NT2/D1 (cell line): ENCODE measurements at places on chromosomes 2 and 18.
A peak's percentile ranks its signal among the peaks of the same experiment; 100 is the strongest.

DNA sequence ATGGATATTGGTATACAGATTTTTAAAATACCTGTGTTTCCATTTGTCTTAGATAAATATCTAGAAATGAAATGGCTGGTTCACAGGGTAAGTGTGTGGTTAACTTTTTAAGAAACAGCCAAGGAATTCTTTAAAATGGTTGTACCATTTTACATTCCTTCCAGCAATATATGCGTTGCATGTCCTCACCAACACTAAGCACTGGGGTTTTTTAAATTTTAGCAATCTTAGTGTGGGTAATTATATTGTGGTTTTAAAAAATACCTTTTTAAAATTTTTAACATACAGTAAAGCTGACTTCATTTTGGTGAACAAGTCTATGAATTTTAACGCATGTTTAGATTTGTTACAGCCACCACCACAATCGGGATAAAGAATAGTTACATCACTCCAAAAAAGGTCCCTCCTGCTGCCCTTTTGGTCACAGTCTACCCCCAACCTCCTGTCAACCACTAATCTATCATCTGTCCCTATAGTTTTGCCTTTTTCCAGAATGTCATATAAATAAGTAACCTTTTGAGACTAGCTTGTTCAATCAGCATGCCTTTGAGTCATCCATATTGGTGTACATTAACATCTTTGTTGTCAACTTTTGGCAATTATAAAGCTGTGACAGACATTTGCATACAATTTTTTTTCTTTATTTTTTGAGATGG, 128.1 kb upstream of the MSTN start:
- DNase-seq: no peak

- DNase-seq: peak; percentile 88
Observed at GRCh38 chr2:202064171-202064880, 8.7 kb upstream of the KIAA2012 start.

GRCh38 chr2:24265212-24265611, 90.4 kb downstream of the FAM228A start:
- no peak for DNase-seq

DNA sequence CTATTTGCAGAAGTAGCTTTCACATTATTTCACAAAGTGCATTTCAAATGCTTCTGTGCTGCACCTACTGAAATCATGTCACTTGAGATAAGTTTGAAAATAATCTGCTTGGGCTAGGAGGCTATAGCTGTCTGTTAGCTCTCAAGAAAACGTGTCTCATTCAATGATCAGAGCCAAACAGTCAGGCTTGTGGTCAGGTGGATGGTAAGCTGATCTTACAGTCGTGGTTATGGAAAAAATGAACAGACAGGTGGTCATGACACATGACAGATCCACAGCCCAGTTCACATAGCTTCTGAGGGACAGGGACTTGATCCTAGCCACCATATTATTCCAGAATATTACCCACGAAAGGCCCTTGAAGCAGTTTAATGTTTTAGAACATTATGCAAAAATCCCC, 26.5 kb upstream of the RFX8 start:
- DNase-seq: no peak

- DNase-seq: no peak
Observed at GRCh38 chr2:169965495-169965894, 138.2 kb downstream of the UBR3 start.

GRCh38 chr18:39863916-39864315, 2091.1 kb upstream of the PIK3C3 start:
- DNase-seq: no peak

DNA sequence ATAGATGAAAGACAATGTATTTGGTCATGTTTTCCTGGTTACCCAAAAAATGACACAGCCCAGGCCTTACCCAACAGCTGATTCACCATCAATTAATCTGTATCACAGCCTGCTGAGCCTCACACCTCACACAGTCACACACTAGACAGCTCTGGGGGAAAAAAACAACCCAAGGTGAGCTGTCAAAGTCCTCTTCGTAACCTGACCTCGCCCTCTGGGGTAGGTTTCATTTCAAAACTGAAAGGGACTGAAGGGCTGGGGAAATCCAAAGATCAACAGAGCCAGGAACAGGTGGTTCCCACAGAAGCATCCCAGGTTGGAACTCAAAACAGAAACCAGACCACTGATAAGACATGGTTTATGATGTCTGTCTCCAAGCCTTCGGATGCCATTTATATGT, 18.2 kb upstream of the PCBP1 start:
- no peak for DNase-seq

GRCh38 chr2:239758279-239758877, 266.8 kb downstream of the NDUFA10 start:
- DNase-seq: no peak

DNA sequence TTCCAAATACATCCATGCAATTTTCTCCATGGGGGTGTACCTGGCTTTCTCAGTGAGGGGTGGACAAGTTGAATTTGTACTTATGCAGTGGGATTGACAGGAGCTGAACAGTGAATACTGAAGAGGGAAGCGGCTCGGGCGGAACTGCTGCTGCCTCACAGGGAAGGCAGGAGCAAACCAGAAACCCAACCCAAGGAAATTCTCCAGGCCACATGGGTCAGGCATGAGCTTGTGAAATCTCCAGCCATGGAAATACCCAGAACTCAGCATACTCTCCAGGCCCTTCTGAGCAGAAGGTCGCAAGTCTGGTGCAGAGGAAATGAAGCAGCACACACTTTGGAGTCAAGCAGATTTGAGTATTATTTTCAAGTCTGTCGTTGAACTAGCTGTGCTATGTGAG, 26.5 kb upstream of the INO80C start:
- no peak for DNase-seq

DNA sequence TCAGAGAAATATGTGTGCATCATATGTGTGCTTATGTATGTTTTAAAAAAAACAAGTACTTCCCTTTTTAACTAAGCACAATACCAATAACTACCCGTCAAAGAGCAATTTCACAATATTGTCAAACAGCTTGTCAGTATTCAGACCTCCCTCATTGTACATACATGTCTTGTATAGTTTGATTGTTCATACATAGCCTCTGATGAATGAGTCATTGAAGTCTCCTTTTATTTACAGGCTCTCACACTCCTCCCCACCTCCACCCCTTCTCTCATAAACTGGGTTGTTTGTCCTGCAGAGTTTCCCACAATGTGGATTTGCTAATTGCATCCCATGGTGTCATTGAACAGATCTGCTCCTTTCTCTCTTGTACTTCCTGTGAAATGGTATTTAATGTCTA, 132.8 kb upstream of the L3MBTL4 start:
- DNase-seq: no peak

DNA sequence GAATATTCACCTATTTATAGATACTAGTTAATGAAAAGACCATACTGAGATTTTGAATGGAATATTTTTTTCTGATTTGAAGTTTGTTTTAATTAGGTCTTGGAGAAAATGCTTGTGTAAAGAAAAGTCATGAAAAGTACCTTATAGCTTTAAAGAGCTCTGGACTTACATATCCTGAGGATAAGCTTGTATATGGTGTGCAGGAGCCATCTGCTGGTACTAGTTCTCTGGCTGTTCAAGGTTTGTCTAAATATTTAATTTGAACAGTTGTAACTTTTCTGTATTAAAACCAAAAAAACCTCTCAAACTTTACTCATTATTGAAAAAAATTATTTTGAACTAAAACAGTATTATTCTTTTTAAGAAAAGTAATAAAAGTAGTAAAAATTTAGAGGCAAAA, 50.1 kb downstream of the UBR3 start:
- no peak for DNase-seq

- no peak for DNase-seq
Observed at GRCh38 chr18:79259218-79259617, 136.5 kb upstream of the NFATC1 start.

GRCh38 chr2:233819884-233820773, 34.2 kb downstream of the HJURP start:
- no peak for DNase-seq

- no peak for DNase-seq
Observed at GRCh38 chr18:63319383-63320122, at the start of gene BCL2. BCL2 (minus strand) TSS chr18:63319769.

GRCh38 chr18:10930076-10930475, 219.3 kb downstream of the PIEZO2 start:
- peak; percentile 11 for DNase-seq

- peak; percentile 23 for DNase-seq
Observed at GRCh38 chr2:62736899-62737559, 31.5 kb downstream of the EHBP1 start.

GRCh38 chr2:13919981-13920382, 712.5 kb upstream of the LRATD1 start:
- no peak for DNase-seq

DNA sequence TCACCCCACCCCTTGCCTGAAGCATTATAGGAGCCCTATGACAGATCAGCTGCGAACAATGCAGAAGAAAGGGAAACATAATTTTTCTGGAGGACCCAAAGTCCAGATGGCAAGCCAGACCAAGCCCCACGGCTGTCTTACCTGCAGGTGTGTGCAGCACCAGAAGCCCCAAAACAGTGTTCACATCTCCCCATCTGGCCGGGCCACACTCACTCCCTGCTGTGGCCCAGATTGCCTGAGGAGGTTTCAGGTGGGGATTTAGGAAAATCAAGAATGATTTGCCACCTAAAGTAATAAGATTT, 11.7 kb upstream of the STK17B start:
- no peak for DNase-seq

GRCh38 chr2:204472375-204472774, 72.9 kb upstream of the PARD3B start:
- no peak for DNase-seq
